ENCODE measurements at places on chromosomes 13 and 19. TPM values are rescaled to one million over a fixed set of nuclear protein-coding genes. Genes with fewer than 3 reads are reported as not detected.
A peak's percentile ranks its signal among the peaks of the same experiment; 100 is the strongest.

Gene THOP1
- 142 TPM for total RNA-seq

Gene SPIB
- 2.4 TPM for total RNA-seq

Gene ZNF808
- total RNA-seq, result 16.8 TPM

Gene LRRC4B
- total RNA-seq, result 0.05 TPM

Gene CBLC
- total RNA-seq, result not detected

Gene GARIN5A
- total RNA-seq, result 3.0 TPM

Gene MCEMP1
- not detected for total RNA-seq

Gene MIER2
- 16.0 TPM for total RNA-seq

Gene KCNRG
- total RNA-seq, result not detected

Gene FREM2
- 0.57 TPM for total RNA-seq

Gene CEACAM5
- not detected for total RNA-seq

Gene LACC1
- total RNA-seq, result 8.8 TPM

Gene IZUMO2
- not detected for total RNA-seq

Gene KIR2DL3
- total RNA-seq, result not detected

Gene IZUMO4
- total RNA-seq, result 8.2 TPM

Gene C2CD4C
- 0.16 TPM for total RNA-seq

GRCh38 chr13:49806126-49806536 is 13.6 kb upstream of the KPNA3 start:
- no peak for DNase-seq

DNA sequence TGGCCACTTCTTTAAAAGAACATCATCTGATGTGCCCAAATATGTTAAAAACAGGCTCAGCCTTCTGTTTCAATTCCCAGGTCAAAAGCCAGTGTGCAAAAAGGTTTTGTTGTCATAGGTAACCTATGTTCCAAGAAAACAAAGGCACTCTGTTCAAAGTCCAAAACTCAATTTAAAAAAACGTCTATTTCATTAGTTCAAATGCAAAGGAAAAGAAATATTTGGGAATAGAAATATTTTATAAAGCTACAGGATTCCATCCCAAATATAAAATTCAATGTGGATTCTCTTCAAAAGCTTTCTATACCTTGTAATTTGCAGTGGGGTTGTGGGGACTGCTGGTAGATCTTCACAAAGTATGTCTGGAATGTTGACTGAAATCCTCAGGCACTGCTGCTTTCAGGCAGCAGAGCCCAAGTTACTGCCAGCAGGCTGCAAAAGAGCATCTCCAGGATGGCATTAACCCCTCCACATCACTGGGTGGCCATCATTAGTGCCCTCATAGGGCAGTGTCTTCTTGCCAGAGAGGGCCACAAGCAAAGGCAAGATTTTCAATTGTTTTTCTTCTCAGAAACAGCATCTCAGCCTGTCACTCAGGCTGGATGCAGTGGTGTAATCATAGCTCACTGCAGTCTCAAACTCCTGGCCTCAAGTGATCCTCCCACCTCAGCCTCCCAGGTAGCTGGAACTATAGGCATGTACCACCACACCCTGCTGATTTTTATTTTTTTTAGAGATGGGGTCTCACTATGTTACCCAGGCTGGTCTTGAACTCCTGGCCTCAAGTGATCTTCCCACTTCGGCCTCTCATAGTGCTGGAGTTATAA is 22.8 kb upstream of the STK24 start:
- no peak for DNase-seq

GRCh38 chr13:44967704-44968433 is 21.4 kb downstream of the NUFIP1 start:
- peak; percentile 41 for DNase-seq

DNA sequence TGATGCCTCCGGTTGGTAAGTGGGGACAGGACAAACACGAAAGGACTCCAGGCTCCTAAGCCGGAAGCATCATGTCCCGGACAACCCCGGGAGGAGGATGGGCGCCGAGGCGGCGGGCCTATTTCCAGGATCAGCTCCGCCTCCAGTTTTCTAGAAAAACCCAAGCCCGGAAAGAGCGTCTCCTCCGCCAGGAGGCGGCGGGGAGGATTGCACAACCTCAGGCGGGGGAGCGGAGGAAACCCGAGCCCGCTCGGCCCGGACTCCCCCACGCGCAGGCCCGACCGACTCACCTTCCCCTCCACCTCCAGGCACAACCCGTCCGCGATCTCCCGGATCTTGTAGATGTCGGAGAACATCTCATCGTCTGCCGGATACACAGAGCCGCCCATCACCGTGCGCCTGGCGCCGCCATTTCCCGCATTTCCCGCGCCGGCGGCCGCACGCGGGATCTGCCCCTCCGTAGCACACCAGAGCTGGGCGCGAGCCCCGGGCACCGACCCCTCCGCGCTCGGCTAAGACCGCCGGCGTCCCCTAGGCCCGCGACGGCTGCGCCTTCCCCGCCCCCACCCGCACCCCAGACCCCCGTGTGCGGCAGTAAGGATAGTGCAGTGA is 455 bp downstream of the TPT1 start:
- DNase-seq, result peak; percentile 92

DNA sequence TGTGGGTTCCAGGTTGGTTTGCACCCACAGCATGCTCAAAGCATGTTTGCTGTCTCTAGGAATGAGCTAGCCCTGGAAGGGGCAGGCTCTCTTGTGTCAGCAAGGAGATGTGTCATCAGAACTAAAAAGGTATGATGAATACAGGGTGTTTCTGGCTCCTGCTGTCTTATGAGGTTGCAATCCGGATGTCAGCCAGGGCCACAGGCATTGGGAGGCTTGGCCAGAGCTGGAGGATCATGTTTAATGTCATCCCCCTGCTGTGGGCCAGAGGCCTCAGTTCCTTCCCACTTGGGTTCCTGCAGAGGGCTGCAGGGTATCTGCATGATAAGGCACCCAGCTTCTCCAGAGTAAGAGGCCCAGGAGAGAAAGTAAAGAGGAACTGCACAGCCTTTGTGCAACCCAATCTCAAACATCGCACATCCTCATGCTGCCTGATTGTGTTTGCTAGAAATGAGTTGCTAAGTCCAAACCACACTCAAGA is 193.6 kb downstream of the COL4A1 start:
- DNase-seq, result peak; percentile 88

- DNase-seq, result no peak
Measured at GRCh38 chr13:49210669-49211068, 9.5 kb upstream of the MLNR start.

DNA sequence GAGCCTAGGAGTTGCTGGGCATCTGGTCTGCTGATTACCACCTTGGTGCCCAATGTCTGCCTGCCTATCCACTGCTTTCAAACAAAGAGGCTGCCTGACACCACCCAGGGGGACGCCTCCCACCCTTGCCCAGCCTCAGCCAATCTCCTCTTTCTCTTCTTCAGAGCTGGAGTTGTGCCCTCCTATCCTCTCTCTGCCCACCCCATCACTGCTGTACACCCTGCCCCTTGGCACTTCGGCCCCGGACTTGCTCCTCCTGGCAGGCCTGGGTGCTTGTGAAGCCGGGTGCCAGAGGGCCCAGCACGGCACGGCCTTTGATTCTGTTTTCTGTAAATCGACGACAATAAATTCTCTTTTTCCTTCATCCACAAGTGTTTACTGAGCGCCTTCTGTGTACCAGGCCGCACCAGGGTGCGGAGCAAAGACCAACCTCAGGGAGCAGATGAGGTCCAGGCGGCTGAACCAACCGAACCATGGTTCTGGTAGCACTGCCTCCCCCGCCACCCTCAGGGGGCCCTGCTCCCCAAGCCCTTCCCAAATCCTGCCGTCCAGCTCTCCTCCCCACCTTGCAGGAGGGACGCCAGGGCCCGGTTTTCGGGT is 5.0 kb downstream of the RNF225 start:
- DNase-seq, result no peak

DNA sequence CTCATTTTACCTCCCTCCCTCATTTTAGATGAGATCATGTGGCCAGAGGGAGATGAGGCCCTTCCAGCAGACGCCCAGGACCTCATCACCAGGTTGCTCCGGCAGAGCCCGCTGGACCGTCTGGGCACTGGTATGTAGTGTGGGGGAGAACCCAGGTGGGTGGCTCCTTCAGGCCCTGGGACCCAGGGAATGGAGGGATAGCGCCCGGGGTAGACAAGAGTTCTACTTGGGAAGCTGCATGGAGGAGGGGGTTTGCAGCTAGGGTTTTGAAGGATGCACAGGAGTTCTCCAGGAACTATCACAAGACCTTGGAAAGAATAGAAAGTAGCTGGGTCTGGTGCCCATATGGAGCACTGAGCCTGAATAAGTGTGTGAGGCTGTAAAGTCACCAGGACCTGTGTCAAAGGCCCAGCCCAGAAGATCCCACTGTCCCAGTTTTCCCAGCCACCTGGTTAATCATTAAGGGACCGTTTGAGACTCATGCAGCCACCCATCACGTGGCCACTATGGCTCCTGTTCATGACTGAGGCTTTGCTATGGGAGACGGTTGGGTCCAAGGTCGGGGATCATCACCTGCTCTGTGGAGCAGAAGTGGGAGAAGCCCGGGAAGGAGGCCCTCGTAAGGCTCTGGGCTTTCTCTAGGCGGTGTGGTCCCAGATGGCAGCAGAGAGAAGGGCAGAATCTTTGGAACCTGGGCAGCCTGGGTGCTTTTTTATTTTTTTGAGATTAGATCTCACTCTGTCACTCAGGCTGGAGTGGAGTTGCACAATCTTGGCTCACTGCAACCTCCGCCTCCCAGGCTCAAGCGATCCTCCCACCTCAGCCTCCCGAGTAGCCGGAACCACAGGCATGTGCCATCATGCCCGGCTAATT is 17.0 kb upstream of the PIK3R2 start:
- DNase-seq, result no peak

- DNase-seq, result no peak
Measured at GRCh38 chr13:99731747-99732146, 230.5 kb downstream of the TM9SF2 start.

- no peak for DNase-seq
Measured at GRCh38 chr19:51327066-51328001, 14.6 kb downstream of the VSIG10L start.

DNA sequence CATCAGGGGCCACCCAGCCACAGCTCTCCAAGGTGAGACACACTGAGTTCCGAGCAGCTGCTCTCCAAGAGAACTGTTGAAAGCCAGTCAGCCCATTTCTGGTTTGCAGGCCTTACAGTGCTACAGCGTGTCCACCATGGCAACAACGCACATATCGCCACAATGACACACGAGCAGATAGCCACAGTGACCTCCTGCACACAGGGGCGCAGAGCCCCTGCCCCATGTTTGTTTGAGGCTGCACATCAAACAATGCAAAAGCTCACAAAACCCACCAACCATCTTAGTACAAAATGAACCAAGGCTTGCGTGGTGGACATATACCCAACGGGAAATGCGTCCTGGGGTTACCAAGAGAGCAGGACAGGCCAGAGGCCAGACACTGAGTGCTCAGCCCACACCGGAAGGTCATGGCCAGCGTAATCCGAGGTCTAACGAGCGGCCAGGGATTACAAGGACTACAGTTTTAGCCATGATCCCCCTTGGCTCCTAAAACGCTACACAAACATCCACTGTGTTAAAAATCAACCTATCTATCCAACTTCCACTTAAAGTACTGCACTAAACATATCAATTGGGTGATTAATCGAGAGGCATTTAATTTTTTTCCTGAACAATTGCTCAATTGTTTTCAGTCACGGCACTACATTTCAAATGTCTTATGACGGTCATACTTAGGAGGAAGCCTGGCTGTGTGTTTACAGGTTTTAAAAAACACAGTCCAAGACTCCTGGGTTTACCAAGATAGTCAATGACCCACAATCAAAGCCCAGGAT is 56.0 kb downstream of the STK24 start:
- no peak for DNase-seq

DNA sequence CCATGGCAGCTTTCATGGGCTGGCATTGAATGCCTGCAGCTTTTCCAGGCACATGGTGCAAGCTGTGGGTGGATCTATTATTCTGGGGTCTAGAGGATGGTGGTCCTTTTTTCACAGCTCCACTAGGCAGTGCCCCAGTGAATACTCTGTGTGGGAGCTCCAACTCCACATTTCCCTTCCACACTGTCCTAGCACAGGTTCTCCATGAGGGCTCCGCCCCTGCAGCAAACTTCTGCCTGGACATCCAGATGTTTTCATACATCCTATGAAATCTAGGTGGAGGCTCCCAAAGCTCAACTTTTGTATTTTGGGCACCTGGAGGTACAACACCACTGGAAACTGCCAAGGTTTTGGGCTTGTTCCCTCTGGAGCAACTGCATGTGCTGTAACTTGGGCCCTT is 450.6 kb downstream of the LMO7 start:
- no peak for DNase-seq

DNA sequence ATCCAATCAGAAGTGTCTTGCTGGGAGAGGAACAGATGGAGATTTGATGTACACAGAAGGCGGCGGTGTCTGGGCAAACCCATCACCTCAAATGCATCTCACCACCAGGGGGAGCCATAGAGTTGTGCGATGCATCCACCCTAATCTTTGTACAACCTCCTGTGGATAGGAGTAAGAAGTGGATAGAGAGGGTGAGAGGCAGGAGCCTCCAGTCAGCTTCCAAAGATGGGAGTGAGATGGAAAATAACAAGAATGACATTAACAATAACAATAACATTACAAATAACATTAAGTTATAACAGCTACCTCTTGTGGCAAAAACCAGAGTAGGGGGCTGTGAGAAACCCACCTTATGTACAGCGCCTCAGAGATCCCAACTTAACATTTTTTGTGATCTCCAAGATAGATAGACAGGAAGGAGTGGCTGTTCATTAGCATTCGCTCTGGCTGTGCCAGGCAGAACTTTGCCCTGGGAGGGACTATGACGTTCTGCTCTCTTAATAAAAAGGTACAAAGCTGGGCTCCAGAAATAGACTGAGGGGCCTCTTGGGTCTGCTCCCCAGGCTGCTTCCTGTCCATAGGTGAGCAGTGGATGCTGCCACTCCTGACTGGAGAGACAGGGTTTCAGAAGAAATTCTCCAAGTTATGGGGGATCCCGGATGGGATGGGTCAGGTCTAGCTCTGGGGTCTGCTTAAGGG is 5.2 kb upstream of the CEACAM18 start:
- peak; percentile 79 for DNase-seq

GRCh38 chr13:47408546-47409319 is 511.9 kb upstream of the HTR2A start:
- DNase-seq, result no peak

All from myocyte (in vitro differentiated cells).